ENCODE measurements at places on chromosomes 5 and 9.

DNA sequence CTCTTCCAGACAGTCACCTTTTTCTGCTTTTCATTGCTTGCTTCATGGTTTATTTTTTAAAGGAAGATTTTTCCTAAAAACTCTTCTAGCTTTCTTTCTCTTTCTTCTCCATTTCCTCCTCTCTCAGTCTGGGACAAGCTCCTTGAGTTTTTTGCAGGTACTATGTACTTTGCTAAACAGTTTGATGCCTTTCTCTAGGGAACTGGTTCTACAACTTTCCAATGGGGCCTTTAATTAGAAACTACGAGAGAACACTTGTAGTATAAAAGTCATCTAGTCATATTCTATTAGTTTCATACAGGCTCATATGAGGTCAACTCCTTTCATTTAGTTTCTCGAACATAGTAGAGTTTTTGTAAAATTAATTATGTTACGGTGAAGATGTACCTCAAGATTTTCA, 189.6 kb downstream of the DOCK8 start:
- DNase-seq = no peak

GRCh38 chr5:52831786-52832511, 44.2 kb downstream of the ITGA1 start:
- DNase-seq = no peak

DNA sequence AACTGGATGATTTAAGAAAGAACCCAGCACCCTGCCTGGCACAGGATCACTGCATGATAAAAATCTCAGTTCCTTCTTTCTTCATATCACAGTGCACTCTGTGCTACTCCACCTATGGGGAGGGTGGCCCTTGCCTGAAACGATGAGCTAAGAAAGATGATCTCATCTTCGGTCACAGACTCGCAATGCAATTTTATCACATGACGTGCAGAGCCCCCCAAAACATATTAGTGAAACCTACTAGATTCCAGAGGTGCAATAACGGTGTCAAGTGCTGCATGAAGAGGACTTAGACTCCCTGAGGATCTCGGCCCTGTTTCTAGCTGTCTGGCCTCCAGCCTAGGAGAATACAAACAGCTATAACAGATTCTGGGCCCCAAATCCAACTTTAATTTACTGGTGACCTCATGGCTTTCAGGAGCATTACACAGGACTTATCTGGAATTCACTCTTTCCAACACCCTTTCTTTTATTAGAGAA, 104.0 kb downstream of the EBF1 start:
- no peak for DNase-seq

GRCh38 chr9:101093620-101094019, 65.1 kb downstream of the PLPPR1 start:
- DNase-seq = no peak

DNA sequence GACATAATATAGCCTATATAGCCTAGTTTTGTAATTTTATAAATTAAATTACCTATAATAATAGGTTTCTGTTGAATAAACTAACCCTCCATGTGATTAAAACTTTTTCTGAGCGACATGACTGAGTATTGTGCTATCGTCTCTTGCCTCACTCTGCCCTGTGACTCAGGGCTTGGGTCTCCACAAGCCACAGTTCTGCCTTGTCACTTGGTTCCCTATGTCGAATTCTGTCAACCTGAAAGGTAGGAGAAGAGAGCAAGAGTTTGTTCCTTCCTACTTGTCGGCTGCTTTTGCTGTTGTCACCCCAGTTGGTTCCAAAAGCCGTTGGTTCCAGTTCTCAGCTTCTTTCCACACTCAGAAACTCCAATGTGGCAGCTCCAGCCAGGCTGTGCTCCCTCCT, 285.9 kb downstream of the PSAT1 start:
- no peak for DNase-seq

- no peak for DNase-seq
Observed at GRCh38 chr9:38311382-38312270, 80.9 kb upstream of the ALDH1B1 start.

DNA sequence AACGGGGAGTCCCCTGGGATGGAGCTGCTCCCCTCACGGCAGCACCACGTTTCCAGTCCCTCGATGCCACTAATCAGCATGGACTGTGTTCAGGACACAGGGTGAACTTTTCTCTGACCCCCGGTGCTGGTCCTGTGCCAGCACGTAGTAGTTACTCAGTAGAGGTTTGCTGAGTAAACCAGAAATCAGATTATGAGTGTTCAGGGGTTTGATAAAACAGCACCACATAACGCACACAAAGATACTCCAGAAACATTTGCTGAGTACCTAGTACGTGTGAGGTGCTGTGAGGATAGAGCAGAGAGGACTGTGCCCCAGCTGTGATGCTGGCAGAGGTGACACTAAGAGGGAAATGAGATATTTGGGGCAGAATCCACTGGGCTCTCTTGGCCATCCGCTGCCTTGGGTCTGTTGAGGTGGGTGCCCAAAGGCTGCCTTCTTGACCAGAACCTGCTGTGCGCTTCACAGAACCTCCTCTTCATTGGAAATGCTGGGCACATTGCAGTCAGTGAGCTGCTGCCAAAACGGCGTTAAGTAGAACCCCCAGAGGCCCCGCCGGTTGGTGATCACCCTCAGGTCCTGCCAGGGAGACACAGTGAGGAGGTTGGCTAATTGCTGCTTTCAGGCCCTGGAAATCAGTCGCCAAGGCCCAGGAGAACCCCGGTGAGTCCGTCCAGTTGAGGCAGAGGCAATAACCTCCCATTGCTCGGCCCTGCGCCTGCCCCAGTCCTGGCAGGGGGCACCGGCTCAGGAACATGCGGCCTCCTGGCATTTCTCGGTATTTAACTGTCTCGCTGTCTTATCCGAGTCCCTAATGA, 49.4 kb downstream of the NEURL1B start:
- no peak for DNase-seq

- no peak for DNase-seq
Observed at GRCh38 chr9:126806336-126806735, 1.5 kb downstream of the ZBTB43 start.

DNA sequence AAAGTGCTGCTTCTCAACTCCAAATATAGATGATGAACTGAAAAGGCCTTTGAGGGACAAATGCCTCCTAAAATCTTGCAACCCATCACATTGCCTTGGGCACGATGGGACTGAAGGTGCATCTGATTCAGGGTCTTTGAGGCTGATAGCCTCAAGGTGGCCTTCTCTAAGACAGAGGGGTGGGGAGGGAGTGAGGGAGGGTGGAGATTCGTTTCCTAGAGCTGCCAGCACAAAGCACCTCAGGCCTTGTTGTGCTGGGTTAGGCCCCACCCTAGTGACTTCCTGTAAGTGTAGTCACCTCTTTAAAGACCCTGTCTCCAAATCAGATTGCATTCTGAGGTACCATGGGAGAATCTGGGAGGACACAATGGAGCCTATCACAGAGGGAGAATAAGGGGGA, 57.1 kb downstream of the BARX1 start:
- DNase-seq = no peak

DNA sequence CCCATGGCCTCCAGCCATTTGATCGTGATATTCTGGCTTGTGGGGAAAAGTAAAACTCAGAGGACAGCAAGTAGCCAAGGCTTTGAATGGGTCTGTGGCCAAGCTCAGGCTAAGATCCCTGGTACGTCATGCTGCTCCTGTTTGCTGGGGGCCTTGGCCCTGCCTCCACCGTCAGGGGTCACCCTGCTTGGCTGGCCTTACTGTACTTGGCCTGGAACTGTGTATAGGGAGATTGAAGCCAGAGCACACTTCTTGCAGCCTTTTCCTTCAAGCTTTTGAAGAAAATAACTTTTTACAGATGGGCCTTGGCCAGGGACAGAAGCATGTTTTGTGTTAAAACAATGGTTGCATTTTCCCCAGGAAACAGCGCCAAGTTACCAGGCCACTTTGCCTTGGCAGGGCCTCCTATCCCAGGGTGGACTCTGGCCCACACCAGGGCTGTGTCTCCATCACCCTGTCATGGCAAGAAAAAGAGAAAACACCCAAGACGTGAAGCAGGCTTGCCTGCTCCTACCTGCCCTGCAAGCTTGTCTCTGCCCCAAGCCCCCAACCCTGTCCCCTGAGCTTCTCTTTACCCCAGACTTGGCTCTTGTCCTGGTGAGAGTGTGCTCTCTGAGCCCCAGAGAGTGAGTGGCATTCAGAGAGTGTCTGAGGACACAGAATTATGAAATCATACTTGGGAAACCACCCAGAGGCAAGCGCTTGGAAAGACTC, 286.9 kb downstream of the GADD45G start:
- no peak for DNase-seq

GRCh38 chr9:134189145-134189469, 24.7 kb upstream of the RNU6ATAC start:
- DNase-seq = no peak

DNA sequence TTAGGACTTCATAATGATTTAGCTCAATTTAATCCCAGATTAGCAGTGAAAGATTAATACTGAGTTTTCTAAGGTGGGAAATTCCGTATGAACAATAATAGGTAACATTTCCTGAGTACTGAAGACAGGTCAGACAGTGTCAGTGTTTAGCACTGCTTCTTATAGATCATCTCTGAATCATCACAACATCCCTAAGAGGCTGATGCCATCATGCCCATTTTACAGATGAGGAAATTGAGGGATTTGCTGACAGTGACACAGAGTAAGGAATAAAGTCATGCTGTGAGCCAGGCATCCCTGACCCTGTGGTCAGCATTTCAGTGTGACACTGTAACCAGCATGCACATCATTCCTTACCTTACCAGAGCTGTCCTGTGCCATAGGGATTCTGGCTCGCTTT, 44.5 kb downstream of the DAPK1 start:
- DNase-seq = no peak

DNA sequence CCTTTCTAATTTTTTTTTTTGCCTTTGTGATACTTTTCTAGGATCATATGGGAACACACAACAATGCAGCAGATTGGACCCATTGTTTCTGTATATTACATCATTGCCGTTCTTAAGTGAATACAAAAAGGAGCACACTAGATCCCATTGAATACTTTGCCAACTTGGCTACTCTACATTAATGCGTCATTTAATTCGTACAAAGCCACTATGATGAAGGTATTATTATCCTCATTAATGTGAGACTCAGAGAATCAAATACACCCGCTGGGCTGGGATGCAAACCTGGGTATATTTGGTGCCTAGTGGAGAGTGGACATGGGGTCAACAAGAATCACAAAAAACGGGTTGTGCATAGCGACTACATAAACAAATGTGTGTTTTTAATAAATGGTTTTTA, 31.9 kb downstream of the OR2K2 start:
- DNase-seq = no peak

DNA sequence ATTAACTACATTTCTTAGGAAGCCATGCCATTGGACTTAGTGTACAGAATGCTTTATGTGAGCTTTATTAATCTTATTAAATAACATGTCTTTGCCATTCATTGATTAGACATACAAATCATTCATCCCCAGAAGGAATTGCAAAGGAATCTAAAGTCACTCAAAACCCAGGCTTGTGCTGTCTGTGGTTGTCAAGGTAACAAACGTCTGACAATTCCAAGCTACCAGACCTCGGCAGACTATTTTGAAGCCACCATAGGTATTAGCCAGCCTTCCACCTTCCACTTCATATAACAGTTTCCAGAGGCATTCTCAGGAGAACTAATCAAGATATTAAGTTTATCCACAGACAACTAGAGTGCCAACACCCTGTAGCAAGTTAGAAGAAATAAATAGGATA, 135.2 kb upstream of the TUSC1 start:
- DNase-seq = no peak

- no peak for DNase-seq
Observed at GRCh38 chr5:109907731-109908130, 218.0 kb downstream of the MAN2A1 start.

DNA sequence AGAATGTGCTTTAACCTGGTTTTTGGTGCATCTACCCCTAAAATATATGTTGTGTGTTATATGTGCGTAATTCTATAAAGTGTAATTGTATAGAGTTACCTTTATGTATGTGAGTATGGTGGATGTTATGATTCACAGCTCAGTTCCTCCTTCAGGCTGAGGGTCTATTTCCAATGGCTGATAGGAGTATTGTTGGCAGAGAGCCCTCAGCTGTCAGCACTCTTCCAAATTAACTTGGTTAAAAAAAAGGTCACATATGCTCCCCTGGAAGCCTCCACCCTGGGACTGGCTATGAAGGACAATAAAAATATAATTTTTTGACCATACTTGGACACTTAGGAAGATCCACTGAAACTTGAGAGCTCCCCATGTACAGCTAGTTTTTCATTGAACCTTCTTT, 250.4 kb upstream of the CDH12 start:
- DNase-seq = no peak

GRCh38 chr5:55039843-55040242, 15.8 kb downstream of the GZMK start:
- no peak for DNase-seq

DNA sequence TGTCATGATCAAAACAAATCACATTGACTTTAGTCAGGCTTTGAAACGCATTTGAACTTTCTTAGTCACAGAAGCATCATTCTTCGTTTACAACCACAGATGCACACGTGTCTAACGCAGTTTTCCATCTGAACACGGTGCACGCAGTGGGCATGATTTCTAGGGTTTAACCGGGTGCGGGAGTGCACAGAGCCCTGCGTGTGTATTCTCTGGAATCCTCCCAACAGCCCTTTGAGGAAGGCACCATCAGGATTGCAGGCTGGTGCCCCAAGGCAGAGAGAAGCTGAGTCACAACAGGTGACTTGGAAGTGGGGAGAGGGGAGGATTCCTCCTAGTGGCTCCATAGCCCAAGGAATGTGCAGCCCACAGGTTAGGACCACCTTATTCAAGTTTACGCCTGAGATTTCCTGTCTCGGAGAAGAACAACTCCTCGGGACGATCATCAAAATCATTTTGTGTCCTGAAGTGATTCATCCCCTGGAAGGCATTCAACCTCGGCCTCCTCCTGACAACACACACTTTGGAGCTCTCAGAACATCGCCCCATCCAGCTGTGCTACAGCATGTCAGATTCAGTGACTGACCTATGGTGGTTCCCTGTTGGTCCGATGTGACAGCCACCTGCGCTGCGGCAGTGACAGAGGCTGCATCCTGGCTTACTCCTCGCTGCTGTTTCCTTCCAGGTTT, 13.1 kb downstream of the ROPN1L start:
- DNase-seq = no peak

GRCh38 chr9:136694163-136694871, 7.1 kb upstream of the AGPAT2 start:
- no peak for DNase-seq

GRCh38 chr5:67516948-67517565, 320.5 kb upstream of the CD180 start:
- no peak for DNase-seq

- no peak for DNase-seq
Observed at GRCh38 chr5:176515396-176515795, 21.8 kb downstream of the RNF44 start.

DNA sequence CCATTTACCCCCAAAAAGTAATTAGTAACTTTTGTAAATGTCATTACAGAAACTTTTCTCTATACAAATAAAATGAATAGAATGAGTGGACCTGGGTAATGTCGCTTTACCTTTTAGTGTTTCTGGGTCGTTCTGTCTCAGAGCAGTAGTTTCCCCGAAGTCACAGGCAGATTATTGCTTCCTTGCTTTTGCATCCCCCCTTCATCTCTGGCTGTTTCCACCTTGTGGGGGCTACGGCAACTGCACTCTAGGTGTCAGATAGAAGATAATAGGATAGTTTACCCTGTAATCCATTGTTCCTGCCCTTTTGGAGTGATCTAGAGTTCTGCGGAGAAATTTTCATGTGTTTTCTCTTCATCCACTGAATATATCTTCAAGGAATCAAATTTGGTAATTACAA, 68.7 kb downstream of the PRR16 start:
- no peak for DNase-seq
